ENCODE measurements at places on chromosomes 1 and 21. TPM values are rescaled to one million over a fixed set of nuclear protein-coding genes. Genes with fewer than 3 reads are reported as not detected.

The LCE6A gene
- not detected for total RNA-seq

The C1orf116 gene
- total RNA-seq = not detected

DNA sequence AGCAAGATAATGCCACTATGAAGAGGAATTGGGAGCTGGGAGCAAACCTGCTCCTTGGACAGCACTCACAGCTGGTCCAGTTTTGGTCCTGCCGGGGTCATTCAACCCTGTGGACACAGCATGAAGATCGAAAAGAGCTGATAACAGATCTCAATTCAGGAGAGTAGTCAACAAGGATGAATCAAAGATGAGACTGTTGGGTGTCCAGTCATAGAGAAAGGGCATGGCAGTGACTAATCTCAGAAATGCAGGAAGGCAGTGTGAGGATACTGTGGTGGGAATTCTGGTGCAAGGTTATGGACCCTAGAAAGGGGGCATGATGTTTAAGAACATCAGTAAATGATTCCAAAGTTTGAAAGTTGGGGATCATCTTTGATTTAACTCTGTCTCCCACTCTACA, 261.4 kb upstream of the ZP4 start:
- DNase-seq = no peak
- no peaks in the 10 kb centered on the region for H3K27me3 ChIP-seq
- H3K27ac ChIP-seq = no peak overlapping the region
- no peak overlapping the region for H3K4me3 ChIP-seq

- no peaks in the 10 kb centered on the region for H3K36me3 ChIP-seq
- H3K27me3 ChIP-seq = no peaks in the 10 kb centered on the region
- no peak overlapping the region for H3K27ac ChIP-seq
- H3K4me3 ChIP-seq = no peak overlapping the region
- H3K4me1 ChIP-seq = peaks cover 1% of the 10 kb centered on the region
These were observed 8.9 kb downstream of the SLC66A1 start for GRCh38 chr1:19321071-19321470.

DNA sequence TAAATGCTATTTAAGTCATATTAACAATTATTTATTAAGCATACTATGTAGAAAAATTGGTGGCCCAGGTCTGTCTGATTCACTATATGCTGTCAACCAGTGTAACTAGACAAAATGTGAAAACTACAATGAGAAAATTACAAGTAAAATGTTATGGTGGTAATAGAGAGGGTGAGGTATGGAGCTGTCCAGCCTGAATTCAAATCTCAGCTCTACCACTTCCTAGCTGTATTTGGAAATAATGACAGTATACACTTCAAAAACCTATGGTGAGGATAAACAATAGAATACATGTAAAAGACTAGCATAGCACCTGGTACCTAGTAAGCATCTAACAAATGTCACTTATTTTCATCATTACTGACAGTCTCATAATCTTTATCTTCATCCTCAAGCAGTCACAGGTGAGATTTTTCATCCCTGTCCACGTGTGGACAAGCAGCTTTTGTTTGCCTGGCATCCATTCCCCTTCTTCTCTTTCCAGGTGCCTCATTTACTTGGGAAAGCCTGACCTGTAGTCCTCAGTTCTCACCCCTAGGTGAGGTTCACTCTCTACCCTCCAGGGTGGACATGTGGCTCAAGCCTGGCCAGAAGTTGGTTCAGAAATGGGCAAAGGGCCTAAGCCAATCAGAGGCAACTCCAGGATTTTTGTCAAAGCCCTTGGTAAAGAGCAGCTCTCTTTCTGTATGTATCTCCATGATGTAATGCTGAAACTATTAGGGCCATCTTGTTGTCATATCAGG, 29.5 kb downstream of the EGLN1 start:
- H3K4me3 ChIP-seq = no peak overlapping the region
- H3K27me3 ChIP-seq = no peaks in the 10 kb centered on the region
- no peak for DNase-seq
- no peak overlapping the region for H3K27ac ChIP-seq
- peaks cover 64% of the 10 kb centered on the region for H3K4me1 ChIP-seq

- H3K27ac ChIP-seq = peak overlapping the region; percentile 73
- H3K4me3 ChIP-seq = peak overlapping the region; percentile 84
- peaks cover 9% of the 10 kb centered on the region for H3K36me3 ChIP-seq
- peaks cover 5% of the 10 kb centered on the region for H3K27me3 ChIP-seq
- DNase-seq = peak; percentile 15
These were observed 849 bp downstream of the NFIA start for GRCh38 chr1:61083013-61083806.

DNA sequence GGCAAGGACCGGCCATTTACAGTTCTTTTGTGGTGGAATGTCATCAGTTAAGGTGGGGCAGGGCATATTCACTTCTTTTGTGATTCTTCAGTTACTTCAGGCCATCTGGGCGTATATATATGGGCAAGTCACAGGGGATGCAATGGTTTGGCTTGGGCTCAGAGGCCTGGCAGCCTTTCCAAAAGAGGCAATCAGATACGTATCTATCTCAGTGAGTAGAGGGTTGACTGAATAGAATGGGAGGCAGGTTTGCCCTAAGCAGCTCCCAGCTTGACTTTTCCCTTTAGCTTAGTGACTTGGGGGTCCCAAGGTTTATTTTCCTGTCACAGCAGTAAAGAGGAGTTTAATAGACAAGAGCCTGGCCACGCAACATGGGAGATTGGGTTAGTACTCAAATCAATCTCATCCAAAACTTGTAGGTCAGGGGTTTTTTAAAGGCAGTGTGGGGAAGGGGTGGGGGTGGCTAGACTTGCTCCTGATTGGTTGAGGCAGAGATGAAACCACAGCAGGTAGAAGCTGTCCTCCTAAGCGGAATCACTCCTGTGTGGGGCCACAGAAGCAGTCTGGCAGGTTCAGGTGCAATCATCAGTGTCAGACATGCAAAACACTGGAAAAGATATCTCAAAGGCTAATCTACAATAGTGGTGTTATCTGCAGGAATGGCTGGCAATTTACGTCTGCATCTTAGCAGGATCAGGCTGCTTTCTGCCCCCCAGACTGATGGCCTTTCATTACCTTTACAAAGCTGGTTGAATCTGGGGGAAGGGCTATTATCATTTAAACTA, 112.9 kb downstream of the TLR5 start:
- no peak overlapping the region for H3K27ac ChIP-seq
- H3K4me3 ChIP-seq = no peak overlapping the region
- H3K27me3 ChIP-seq = no peaks in the 10 kb centered on the region
- H3K4me1 ChIP-seq = no peaks in the 10 kb centered on the region
- DNase-seq = no peak

- H3K4me3 ChIP-seq = no peak overlapping the region
- H3K27ac ChIP-seq = no peak overlapping the region
- peaks cover 8% of the 10 kb centered on the region for H3K27me3 ChIP-seq
- peaks cover 5% of the 10 kb centered on the region for H3K4me1 ChIP-seq
These were observed 8.4 kb upstream of the VCAM1 start for GRCh38 chr1:100710906-100711682.
